ENCODE measurements at places on chromosomes 12 and 14. TPM values are rescaled to one million over a fixed set of nuclear protein-coding genes. Genes with fewer than 3 reads are reported as not detected.

- no peak for ATAC-seq
Measured at GRCh38 chr12:26273811-26274210, 78.4 kb downstream of the SSPN start.

DNA sequence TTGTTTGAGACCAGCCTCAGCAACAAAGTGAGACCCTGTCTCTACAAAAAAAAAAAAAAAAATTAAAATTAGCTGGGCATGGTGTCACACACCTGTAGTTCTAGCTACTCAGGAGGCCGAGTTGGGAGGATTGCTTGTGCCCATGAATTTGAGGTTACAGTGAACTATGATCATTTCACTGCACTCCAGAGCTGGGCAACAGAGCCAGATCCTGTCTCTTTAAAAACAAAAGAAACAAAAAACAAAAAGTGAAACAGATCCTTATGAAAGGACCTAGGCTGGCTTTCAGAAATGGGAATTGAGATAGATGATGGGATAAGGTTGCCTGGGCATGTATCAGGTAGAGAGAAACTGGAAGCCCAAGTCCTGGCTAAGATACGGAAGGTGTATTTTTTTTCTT, 13.9 kb downstream of the ACTR6 start:
- no peak for ATAC-seq

- ATAC-seq, result no peak
Measured at GRCh38 chr12:54001283-54002187, 1.6 kb downstream of the HOXC9 start.

DNA sequence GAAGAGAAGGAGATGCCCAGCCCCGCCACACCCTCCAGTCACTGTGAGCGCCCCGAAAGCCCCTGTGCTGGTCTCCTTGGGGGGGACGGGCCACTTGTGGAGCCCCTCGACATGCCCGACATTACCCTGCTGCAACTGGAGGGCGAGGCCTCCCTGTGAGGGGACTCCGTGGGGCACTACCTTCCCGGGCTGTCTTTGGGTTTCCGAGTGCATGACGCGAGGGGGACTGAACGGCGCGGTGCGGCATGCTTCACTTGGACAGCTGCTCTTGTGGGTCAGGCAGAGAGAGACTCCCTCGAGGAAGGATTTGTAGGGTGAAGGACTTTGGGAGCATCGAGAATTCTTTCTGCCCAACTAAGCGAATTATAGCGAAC, 1.1 kb downstream of the CCDC184 start:
- no peak for ATAC-seq

DNA sequence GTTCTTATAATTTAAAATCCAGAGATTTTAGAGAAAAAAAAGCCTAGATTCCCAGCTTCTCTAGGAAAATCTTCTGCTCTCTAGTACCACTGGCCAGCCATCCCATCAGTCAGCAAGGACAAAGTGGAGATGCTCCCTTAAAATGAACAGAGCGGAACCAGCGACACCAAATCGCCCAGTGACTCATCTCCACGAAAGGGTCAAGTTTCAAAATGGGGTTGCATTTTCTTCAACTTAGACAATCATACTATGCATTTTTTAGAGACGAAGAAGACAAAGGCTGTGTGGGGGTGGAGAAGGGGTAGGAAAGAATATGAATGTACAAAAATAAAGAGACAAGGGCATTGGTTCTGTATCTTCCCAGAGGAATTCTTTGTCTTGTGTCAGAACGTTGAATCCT, 212.0 kb downstream of the SLC15A4 start:
- no peak for ATAC-seq

- peak; percentile 63 for ATAC-seq
Measured at GRCh38 chr12:64618953-64619590, 8.8 kb downstream of the RASSF3 start.

DNA sequence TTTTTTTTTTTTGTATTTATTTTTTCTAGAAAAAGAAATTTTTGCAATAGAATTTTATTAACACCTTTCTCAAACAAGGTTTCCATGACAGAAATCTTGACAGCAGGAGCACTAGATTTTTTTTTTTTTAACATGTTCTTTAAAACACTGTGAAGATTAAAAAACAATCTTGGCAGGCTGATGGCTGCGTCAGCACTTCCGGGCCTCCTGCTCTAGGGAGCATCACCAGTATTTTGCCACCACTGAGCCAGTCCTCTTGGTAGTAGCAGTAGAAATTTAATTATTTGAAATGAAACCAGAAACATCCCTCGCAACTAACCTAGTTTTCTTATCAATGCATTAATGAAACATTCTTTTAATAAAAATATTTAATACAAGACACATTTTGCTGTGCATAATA, 99.6 kb downstream of the APAF1 start:
- ATAC-seq, result no peak

DNA sequence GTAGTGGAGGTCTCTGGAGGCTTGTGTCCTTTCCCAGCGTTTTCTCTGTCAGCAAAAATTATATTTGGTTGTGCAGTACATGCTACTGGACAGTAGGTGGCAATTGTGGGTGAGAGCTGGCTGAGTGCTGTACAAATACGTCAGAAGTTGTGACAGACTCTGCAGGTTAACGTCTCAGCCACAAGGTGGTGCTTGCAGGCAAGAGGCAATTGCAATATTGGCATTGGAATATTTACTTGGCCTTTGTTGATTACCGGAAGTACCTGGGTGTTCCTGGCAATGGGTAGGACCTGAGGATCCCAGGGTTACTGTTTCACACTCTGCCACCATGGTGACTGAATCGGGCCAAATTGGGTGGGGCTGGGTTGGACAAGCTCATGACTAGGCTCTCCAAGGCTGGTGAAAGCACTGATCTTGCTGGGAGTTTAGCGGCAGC, 333.9 kb upstream of the LMO3 start:
- ATAC-seq, result no peak

GRCh38 chr14:35858521-35859209, 32.5 kb downstream of the BRMS1L start:
- no peak for ATAC-seq

GRCh38 chr14:50599700-50600444, 39.9 kb downstream of the ATL1 start:
- peak; percentile 60 for ATAC-seq

DNA sequence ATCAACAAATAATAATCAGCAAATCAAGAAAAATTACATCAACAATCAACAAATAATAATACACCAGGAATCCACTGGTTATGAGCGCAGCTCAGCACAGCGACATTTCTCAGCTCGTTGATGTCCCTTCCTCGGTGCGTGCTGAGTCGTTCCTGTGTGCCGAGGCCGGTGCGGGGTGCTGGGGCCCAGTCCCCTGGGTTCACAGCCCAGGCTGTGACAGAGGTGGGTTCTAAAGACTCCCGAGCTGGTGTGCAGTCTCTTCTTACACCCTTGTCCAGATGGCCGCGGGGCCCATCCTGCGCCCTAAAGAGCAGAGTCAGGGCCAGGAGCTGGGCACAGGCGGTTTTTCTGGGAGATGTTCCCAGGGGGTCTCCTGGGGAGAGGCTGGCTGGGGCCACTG, 26.9 kb upstream of the TRAF3 start:
- peak; percentile 15 for ATAC-seq

- ATAC-seq, result no peak
Measured at GRCh38 chr12:12425616-12426015, 68.7 kb downstream of the BORCS5 start.

- ATAC-seq, result no peak
Measured at GRCh38 chr12:92905811-92906554, 23.1 kb downstream of the EEA1 start.

DNA sequence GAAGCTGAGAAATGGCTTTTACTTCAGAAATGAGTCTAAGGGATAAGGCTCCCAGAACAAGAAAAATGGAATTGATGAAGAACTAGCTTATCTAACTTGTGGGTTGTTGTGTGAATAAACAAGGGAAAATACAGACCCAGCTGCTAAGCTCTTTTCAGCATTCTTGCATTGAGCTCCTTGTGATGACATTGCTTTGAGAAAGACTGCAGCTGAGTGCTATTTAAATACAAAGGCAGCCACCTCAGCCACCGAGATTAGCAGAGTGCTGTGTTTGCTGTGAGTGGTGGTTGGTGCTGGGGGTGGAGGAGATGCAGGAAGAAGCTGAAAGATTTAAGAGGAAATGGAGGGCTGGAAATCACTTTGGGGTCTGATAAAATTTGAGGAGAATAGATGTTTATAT, 396.0 kb upstream of the PRICKLE1 start:
- ATAC-seq, result peak; percentile 43

DNA sequence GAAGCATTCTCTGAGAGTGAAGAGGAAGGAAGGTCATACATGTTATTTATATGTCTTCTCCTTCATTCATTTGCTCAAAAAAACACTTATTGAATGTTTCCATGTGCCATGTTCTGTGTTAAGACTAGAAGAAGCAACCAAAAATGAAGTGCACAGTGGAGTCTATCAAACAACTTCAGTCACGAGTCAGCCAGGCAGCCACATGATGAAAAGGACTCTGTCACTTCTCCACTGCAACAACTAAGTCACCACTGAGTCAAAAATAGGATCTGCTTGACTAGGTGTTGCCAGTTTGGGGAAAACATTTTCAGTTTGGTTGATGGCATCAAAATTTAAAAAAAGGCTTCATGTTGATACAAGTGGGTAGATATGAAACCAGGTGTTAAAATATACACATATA, 142.5 kb downstream of the PDE3A start:
- no peak for ATAC-seq

DNA sequence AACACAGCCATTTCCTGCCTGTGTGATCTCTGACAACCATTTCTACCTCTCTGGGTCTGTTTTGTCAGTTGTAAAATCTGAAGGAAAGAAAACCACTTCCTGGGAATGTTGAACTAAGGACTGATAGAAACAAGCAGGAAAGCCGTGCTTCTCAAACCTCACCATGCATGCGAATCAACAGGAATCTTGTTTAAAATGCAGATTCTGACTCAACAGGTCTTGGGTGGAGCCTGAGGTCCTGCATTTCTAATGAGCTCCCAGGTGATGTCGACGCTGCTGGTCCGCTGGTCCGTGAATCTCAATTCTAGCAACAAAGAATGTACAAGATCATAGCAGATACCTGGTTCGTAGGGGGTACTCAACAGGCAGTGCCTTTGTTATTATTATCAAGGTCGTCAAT, 38.0 kb upstream of the GPATCH2L start:
- ATAC-seq, result no peak

DNA sequence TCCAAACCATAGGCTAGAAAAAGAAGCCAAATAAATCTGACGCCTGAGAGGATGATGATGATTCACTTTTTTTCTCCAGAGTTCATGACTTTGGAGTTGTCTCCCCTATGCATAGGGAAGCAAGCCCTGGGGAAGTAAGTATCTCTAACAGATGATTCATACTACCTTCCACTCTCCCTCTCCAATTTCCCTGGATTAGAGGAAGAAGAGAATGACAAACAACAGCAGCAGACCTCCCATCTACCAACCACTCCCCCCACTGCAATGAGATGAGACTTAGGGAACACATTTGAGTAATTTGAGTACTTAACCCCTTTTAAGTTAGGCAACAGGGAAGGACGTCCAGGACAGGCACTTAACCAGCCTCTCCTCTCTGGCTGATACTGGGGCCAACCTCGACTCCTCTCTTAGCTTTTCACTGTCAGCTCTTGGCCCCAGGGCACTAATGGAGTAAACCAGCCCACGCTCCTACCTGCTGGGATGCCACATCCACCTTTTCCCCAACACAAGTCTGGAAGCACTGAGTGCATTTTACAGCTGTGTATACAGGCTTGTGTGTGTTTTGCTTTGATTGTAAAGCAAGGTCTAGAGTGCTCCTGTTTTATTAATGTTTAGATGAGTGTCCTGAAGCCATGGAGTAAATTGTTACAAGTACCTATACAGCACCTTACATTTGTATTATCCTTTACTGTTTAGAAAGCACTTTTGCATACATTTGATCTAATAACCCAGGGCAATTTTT, 180.7 kb downstream of the PHLDA1 start:
- ATAC-seq, result no peak

DNA sequence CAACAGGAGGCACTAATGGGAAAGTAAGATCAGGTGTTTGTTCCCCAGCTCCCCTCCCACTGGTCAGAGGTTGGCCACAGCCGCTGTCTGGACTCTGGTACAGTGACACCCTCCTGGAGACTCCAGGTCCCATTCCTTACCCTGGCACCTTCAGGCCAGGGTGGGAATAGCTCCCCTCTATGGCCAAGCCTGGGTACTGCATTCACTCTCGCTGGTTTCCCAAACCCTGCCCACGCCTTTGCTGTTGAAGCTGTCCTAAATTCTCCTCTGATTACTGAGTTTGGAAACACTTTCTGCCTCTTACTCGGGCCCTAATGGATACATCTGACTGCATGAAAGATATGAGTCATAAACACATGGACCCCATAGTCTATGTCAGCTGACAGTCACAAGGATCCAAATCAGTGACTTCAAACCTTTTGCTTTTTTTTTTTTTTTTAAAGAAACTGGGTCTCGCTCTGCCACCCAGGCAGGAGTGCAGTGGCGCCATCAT, 17.9 kb downstream of the HRK start:
- ATAC-seq, result peak; percentile 31

DNA sequence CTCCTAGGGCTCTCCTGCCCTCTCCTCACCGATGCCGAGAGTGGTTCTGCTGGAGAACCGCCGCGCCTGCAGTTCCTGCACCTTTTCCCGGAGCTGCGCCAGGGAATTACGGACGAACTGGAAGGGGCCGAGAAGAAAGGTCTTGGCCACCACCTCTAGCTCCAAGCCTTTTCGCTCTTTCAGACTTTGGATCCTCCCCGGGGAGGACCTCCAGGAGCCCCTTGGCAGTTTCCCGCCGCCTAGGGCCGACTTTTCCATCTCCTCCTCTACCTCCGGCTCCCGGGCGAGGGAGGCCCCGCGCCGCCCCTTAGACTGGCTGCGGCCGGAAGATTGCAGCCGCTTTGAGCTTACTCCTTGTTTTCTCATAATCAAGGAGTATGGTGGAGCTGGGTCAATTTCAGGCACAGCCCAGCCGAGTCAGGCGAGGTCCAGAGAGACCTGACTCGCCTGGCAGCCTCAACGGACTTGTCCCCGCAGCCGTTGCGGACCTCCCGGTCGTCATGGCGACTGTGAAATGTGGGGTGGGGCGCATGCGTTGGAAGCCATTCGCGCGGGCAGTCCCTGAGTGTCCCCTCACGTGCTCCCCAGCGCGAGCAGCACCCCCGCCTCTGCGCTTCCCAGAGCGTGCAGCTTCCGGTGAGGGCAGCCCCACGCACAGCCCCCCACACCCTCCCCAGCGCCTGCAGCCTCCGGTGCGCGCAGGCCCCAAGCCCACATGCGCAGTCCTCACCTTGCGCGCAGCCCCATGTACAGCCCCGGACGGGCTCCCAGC, at the start of gene DPY19L2:
TSS of gene DPY19L2 (minus strand) at position 466 of the 772 bp plus-strand sequence. CDS start at position 366, 100 bp downstream.
- peak; percentile 93 for ATAC-seq

BIN2 gene
- total RNA-seq, result 0.18 TPM

JPH4 gene
- 21.3 TPM for total RNA-seq

MANSC4 gene
- total RNA-seq, result not detected

CELA1 gene
- total RNA-seq, result not detected

RERGL gene
- not detected for total RNA-seq

PPFIA2 gene
- 44.2 TPM for total RNA-seq

KCNC2 gene
- total RNA-seq, result 0.63 TPM

OTOGL gene
- 0.90 TPM for total RNA-seq

NTF3 gene
- total RNA-seq, result 150 TPM

IRF2BPL gene
- total RNA-seq, result 42.2 TPM

SLC25A21 gene
- 1.6 TPM for total RNA-seq

MAPKAPK5 gene
- total RNA-seq, result 49.1 TPM

TAS2R20 gene
- 11.6 TPM for total RNA-seq
